GDM1 (cell line): ENCODE measurements at places on chromosomes 7 and 10.

DNA sequence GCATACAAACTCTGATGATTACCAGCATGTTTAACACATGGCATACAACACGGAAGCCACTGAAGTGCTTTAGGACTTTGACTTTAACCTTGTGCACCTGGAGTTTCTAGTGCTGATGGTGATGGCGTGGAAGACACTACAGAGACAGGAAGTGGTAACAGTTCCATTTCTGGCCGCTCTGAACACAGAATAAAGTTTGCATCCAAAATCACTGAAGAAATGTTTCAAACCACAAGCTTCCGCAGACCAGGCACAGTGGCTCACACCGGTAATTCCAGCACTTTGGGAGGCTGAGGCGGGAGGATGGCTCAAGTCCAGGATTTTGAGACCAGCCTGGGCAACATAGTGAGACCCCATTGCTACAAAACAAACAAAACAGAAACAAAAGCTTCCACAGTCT, 40.3 kb upstream of the TNPO3 start:
- DNase-seq = no peak

GRCh38 chr7:55360486-55360885, 4.7 kb upstream of the LANCL2 start:
- no peak for DNase-seq

DNA sequence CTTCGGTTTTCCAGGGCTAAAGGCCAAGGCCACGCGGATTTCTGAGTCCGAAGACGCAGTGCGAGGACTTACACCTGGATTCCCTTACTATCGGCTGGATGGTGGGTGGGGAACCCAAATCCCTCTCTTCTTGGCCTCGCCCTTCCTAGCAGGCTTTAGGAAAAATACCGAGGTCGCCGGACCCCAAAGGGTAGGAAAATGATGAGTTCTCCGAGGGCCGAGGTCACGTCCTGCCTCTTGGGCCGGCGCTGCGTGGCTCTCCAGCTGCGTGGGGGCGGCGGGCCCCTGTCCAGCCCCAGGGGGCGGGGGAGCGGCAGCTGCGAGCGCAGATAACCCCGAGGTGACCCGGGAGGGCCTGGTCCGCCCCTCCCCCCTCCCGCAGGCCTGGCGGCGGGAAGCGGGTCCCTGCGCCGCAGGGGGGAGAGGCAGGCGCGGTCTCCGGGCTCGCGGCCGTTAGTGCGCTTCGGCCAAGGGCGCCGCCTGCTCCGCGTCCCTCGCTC, 805 bp upstream of the HMX3 start:
- no peak for DNase-seq

DNA sequence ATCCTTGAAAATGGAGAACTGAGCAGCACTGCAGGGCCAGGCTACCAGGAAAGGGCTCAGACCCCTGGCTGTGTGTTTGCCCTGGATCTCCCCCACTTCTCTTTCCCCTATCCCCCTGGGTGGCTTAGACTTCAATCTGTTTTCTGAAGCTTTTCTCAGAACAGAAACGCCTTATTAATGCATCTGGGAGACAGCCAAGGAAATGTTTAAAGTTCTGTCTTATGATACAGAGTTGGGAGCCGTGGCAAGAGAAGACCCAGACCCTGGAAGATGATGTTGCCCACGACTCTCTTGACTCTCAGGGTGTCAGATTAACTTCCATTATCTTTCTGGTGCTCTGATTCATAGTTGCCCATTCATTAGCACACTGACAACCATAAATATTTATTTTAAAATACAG, 107.1 kb downstream of the EBLN1 start:
- no peak for DNase-seq

DNA sequence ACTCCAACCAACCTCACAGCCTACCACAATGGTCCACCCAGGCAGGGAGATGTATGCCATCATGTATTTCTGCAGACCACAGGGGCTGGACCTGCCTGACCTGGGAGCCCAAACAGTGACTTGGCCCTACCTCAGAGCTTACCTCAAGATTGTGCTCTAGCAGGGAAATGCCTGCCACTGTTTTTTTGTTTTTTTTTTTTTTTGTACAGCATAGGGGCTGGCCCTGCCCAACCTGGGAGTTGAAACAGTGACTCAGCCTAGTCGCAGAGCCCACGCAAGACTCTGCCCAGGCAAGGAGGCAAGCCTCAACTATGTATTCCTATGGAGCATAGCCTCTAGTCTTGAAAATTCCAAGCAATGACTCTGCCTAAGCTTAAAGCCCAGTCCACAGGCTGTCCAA, 39.3 kb upstream of the CDK6 start:
- DNase-seq = no peak

DNA sequence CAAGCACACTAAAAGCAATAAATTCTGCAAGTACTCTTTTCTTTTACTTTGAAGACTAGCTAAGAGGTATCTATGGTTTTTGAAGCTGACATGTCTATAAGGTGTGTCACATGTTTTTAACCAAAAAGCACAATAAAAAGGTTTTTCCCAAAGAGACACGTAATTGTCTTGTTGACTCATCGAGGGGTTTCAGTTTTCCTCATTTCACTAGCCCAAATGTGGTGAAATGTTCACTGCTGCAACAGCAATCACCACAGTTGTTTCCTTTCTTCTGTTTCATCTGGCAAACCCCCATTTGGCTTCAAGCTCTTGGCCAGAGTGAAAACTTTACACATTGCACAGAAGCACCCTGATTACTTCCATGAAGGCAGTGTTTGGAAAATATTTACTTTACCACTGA, 3.8 kb upstream of the HOXA4 start:
- no peak for DNase-seq

DNA sequence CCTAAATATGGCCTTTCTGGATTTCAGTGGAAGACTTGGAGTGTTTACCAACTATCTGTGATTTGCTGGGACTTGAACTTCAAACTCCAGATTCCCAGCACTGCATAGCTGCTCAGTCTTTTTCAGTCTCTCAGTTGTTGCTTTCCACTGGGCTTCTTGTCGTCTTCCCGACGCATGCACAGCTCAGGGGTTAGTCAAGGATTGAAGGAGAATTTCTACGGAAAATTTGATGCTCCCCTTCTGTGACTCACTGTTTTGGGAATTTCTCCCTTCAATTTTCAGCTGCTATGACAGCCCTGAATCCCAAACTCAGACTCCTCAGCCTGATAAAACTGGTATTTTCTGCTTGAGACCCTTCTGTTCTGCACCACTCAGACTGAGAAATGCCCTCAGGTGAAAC, 91.7 kb downstream of the CYP26A1 start:
- DNase-seq = no peak

DNA sequence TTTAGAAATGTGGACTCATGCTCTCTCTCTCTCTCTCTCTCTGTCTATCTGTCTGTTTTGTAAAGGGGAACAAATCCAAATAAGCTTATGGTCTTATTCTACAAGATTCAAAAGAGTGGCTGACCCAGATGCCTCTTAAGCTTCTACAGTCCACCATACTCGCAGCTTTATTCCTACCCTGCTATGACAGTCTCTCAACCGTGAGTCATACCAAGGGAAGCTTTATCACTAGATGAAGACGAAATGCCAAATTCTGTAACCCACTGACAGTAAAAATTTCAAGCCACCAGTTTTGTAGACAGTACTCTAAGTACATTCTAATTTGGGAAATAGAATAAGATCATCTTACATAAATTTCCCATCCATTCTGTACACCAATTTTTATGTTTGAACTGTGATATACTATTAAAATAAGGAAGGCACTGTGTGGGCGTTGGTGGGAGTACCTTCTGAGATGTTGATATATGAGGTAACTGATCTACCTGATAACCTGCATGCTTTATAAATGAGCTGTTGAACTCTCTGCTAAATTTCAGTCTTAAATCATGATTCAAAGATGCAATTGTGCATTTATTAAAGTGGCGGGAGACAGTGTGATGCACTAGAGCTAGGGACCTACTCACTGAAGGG, 153.2 kb downstream of the KLF6 start:
- DNase-seq = no peak

GRCh38 chr7:102967798-102968197, 55.0 kb downstream of the LRRC17 start:
- no peak for DNase-seq

DNA sequence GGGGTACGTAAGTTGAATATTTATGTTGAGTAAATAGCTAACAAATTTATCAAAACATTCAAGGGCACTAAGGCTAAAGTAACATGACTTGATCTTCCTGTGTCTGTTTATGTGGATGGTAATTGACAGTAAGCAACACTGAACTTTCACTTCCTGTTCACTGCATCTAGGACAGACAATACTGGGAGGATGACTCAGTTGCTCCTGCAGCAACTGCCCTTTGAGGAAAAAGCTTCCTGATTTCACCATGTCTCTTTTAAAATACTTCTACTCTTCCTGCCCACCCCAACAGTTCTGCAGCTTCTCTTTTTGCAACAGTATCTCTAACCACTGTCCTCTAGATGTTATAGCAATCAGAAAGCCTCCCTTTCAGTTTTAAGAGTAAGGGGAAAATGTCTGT, 76.6 kb upstream of the HGF start:
- DNase-seq = peak; percentile 24

DNA sequence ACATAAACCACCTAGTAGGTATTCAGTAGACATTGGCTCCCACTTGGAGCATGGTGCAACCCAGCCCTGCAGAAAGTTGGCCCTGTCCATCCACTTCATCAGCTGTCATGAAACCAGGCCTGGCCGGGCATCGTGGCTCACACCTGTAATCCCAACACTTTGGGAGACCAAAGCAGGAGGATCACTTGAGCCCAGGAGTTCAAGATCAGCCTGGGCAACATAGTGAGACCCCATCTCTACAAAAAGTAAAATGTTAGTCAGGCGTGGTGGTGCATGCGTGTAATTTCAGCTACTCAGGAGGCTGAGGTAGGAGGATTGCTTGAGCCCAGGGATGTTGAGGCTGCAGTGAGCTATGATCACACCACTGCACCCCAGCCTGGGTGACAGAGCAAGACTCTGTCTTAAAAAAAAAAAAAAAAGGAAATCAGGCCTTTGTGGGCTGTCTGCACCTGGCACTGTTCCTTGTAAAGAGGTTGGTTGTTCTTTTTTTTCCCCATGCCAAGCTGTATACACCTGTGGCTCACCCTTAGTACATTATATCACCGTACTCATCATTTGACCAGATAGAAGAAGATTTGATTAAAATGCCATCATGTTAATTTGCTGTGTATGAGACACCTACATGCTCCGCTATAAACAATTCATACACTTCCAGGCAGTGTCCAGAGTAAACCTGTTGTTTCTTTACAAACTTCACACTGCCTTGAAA, 45.4 kb upstream of the GRID1 start:
- DNase-seq = no peak

DNA sequence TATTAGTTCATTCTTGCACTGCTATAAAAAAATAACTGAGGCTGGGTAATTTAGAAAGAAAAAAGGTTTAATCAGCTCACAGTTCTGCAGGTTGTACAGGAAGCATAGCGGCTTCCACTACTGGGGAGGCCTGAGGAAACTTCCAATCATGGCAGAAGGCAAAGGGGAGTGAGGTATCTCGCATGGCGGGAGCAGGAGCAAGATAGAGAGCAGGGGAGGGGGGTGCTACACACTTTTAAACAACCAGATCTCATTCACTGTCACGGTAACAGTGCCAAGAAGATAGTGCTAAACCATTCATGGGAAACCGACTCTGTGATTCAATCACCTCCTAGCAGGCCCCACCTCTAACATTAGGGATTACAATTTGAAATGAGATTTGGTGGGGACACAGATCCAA, 11.6 kb downstream of the ADAMTS14 start:
- DNase-seq = no peak

DNA sequence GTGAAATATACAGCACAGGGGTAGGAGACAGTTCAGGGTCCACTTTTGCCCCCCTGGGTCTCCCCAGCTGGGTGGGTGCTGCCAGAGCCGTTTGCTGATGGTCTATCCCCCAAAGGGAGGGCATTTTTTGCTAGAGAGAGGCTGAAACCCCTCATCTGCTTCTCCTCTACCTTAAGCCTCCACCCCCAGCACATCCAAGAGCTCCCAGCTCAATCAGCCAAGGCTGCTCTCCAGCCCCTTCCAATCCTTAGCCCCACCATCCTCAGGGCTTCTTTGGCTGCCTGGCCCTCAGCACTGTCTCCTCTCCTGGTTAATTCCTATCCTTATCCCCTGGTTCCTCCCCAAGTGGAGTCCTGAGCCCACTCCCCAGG, 153.1 kb downstream of the AOAH start:
- DNase-seq = no peak

DNA sequence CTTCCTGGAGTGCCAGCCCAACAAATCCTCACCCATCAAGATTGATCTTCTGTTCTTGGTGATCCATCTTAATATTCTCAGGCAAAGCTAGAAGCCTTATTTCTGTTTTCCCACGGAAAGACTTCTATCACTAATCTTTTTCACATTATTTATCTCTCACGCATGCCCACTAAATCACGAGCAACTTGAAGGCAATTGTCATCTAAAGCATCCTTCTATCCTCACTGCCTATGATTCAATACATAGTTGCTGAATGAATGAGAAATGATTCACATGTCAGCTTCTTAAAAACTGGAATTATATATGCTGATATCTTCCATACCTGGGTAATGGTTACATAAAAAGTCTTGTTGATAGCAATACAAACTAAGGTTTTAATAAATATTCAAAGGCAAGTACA, 12.6 kb upstream of the COL1A2 start:
- no peak for DNase-seq

DNA sequence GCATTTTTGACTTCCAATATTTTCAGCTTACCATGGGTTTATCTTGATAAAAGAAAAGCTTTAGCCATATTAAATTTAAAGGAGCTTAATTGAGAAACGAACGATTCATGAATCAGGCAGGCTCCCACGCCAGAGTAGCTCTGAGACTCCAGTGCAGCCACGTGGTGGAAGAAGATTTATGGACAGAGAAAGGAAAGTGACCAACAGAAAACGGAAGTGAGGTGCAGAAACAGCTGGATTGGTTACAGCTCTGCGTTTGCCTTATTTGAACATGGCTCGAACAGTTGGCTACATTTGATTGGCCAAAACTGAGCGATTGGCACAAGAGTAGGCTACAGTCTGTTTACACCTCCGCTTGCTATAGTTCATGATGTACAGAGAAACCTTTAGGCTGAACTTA, 395.4 kb downstream of the GATA3 start:
- DNase-seq = no peak

- DNase-seq = no peak
These were observed 96.1 kb downstream of the FAM53B start for GRCh38 chr10:124648131-124648475.

DNA sequence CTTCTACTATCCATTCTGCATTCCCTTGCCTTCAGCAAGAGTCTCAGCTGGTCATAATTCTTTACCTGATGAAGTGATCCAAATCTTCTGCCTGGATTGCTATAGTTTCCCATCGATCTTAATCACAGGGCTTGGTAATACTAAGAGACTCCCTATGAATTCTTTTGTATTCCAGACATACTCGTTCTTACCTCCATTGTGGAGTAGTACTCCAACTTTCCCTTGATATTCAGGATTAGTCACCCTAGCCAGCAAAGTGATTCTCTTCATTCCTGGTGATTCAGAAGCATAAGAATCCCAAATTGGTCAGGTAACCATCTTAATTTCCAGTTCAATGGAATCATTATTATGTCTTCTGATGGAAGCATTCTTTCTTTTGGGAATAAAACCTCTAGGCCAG, 96.7 kb downstream of the TWIST1 start:
- no peak for DNase-seq

GRCh38 chr7:12737373-12737772, 49.9 kb downstream of the ARL4A start:
- no peak for DNase-seq

GRCh38 chr7:156656598-156656997, 16.0 kb downstream of the RNF32 start:
- no peak for DNase-seq

- no peak for DNase-seq
These were observed 49.7 kb downstream of the CDK1 start for GRCh38 chr10:60827791-60828488.

GRCh38 chr10:25600651-25601050, 333.4 kb upstream of the MYO3A start:
- DNase-seq = no peak

- no peak for DNase-seq
These were observed 105.5 kb upstream of the TMEM72 start for GRCh38 chr10:44805466-44806210.
